ENCODE measurements at places on chromosomes 1 and 21. TPM values are rescaled to one million over a fixed set of nuclear protein-coding genes. Genes with fewer than 3 reads are reported as not detected.

NAXE gene
- 96.6 TPM for total RNA-seq

EXOC8 gene
- 10.5 TPM for total RNA-seq

TXNDC12 gene
- 76.8 TPM for total RNA-seq

GBP6 gene
- total RNA-seq = not detected

DNA sequence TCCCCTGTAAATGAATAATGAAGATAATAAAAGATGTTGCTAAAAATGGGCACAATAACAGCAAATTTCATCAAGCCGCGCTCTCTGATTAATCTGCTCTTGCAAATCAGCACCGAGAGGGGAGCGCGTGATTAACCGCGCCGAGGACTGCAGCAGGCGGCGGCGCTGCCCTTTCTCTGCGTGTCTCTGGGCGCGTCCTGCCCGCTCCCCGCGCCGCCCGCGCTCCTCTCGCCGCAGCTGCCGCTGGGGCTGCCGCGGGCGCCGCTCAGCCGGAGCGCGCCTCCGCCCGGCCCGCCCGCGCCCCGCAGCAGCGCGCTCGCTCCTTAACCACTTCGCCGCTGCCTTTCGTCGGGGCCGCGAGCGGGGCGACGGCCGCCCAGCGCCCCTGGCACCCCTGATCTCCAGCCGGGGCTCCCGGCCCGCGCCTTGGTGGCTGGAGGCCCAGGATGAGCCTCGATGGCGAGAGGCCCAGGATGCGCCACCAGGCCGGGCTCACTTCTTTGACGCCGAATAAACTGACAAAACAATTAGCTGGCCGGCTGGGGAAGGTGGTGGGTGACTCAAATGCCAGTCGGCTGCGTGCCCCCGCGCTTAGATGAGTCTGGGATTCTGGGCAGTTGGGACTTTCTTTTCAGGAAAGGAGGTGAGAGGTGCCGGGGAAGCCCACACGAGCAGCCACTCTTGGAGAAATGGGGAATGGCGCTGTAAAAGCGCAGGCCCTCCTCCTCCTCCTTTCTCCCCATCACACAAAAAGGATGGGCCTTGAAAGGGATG, 221.4 kb upstream of the PKN2 start:
- peak; percentile 60 for DNase-seq

DNA sequence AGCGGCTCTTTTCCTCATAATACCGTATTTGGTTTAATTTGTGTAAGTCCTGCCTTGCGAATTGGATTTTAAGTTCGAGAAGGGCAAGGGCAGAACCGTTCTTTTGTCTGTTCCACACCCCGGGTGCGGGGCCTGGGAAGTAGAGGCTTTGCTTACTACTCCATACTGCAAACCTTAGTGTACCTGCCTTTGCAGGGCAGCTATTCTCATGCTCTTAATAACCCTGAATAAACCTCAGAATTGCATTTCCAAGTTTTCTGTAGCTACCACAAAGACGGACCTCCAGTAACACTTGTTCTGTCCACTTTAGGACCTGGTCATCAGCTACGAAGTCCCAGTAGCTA, 657 bp upstream of the HNRNPU start:
- peak; percentile 43 for DNase-seq

- DNase-seq = no peak
Observed at GRCh38 chr1:59071876-59072582, 224.9 kb upstream of the FGGY start.

GRCh38 chr1:245814651-245815050, 659.9 kb downstream of the KIF26B start:
- DNase-seq = no peak

DNA sequence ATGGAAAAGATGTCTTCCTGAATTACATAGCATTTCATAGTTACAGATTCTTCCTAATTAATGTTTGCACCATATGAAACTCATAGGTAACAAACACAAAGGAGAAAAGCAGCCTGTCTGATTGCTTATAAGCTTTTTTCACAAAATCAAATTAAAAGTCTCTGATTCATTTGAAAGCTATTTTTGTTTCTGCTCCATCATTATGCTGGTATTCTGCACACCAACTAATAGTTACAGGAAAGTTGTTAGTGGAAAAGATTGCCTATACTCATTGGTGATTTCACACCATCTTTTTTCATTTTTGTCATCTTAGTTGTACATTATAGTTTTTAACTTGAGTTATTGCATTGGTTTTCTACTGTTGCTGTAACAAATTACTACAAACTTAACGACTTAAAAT, 70.0 kb downstream of the PRKAA2 start:
- DNase-seq = no peak

GRCh38 chr21:45596704-45597318, 46.7 kb upstream of the PCBP3 start:
- DNase-seq = peak; percentile 80

GRCh38 chr1:155236451-155236850, 18.8 kb downstream of the ENTREP3 start:
- no peak for DNase-seq

- no peak for DNase-seq
Observed at GRCh38 chr1:54395281-54395934, 10.8 kb downstream of the SSBP3 start.
